ENCODE measurements at places on chromosomes 7 and 10.

- no peak for DNase-seq
Measured at GRCh38 chr10:112395809-112396530, 22.1 kb downstream of the ACSL5 start.

- DNase-seq, result no peak
Measured at GRCh38 chr10:127158662-127159061, 37.7 kb downstream of the INSYN2A start.

DNA sequence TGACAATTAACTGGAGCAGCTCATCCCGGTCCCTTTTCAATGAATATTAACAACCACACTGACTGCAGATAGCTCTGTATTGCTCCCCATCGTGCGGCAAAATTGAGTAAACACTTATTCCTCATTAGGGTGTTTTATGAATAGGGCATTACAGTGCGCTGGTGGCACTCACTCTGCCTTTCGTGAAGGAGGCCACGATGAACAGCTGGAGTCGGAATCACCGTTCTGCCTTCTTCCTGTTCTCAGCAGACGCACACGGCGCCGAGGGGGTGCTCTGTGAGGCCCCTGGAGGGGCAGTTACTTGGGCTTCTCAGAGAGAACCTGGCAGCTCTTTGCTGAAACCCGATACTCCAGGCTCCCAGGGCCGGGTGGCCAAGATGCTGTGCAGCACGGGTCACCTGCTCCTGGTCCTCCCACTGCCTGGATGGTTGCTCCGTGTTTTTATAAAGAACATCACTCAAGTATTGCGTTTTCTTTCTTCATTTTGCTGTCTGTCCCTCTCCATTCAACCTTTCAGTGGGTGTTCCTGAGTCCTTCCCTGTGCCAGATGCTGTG lies 241.9 kb downstream of the GLRX3 start:
- no peak for DNase-seq

DNA sequence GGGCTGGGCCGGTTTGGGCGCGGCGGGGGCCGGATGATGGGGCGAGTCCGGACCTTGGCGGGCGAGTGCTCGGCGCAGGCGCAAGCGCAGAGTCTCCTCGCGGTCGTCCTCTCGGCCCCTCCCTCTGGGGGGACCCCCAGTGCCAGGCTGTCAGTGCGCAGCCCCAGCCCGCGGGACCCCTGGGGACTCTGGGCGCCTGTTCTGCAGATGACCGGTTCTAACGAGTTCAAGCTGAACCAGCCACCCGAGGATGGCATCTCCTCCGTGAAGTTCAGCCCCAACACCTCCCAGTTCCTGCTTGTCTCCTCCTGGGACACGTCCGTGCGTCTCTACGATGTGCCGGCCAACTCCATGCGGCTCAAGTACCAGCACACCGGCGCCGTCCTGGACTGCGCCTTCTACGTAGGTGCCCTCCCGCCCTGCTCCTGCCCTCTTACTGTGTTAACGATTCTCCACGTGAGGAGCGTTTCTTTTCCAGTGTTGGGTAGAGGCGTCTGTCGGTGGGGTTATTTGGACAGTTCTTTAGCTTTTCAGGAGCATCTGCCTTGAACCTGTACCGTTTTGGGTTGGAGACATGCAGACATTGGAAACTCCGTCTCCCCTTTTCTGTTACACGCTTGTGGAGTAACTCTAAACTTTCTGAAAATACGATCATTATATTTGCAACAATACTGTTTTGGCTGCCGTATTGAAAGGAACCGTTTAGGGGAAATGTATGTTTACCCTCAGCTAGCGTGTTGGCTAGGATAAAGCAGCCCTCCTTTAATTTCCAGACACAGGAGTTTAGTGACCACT lies 706 bp downstream of the BUB3 start:
- no peak for DNase-seq

- DNase-seq, result no peak
Measured at GRCh38 chr10:133442191-133442966, 11.4 kb upstream of the SCART1 start.

GRCh38 chr7:110676785-110677184 lies 414.1 kb upstream of the LRRN3 start:
- DNase-seq, result no peak

- DNase-seq, result no peak
Measured at GRCh38 chr7:27424749-27425148, 182.1 kb downstream of the EVX1 start.

- DNase-seq, result no peak
Measured at GRCh38 chr10:29102233-29102632, 186.6 kb upstream of the LYZL1 start.

GRCh38 chr10:78190051-78190825 lies 156.6 kb downstream of the RPS24 start:
- no peak for DNase-seq

- no peak for DNase-seq
Measured at GRCh38 chr10:12538491-12538995, 189.2 kb downstream of the CAMK1D start.

- DNase-seq, result peak; percentile 33
Measured at GRCh38 chr7:24573554-24574338, 494 bp downstream of the PALS2 start.

- no peak for DNase-seq
Measured at GRCh38 chr7:106620676-106621075, 40.3 kb downstream of the CCDC71L start.

GRCh38 chr10:3648170-3648569 lies 136.8 kb downstream of the KLF6 start:
- no peak for DNase-seq

DNA sequence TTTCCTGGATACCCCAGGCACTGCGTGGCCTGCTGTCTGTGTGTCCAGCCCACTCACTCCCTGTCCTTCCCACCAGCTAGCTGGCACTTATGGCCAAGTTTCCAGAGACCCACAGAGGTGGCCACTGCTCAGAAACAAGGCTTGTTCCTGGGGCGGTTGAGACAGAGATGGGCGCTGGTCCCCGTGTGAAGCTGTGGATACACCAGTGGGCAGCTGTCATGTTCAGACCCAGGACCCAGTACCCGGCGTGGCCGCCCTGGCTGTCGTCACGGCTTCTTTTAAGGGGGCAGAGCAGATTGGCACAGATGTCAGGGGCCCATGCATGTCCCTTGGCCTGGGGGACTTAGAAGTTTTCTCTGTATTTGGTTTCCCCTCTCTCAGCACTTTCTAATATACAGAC lies 36.3 kb downstream of the FOXL3 start:
- no peak for DNase-seq

GRCh38 chr10:125000366-125001312 lies 58.7 kb downstream of the ZRANB1 start:
- no peak for DNase-seq

DNA sequence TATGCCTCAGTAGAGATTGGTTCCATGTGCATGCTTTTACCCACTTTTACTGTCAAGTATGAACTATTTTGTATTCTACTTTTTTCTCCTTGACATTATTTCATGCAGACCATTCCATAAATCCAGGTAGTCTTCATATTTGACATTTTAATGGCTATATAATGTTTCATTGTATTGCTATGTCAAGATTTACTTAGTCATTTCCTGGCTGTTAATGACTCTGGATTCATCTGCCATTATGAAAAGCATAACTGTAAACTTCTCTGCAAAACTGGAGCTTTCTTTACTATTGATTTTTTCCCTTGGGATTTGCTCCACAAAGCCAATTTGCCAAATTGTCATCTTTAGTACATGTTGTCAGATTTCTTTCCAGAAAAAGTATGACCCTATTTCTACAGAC lies 6.8 kb upstream of the MSRB2 start:
- no peak for DNase-seq

GRCh38 chr7:135597181-135597925 lies 39.6 kb downstream of the NUP205 start:
- DNase-seq, result no peak

DNA sequence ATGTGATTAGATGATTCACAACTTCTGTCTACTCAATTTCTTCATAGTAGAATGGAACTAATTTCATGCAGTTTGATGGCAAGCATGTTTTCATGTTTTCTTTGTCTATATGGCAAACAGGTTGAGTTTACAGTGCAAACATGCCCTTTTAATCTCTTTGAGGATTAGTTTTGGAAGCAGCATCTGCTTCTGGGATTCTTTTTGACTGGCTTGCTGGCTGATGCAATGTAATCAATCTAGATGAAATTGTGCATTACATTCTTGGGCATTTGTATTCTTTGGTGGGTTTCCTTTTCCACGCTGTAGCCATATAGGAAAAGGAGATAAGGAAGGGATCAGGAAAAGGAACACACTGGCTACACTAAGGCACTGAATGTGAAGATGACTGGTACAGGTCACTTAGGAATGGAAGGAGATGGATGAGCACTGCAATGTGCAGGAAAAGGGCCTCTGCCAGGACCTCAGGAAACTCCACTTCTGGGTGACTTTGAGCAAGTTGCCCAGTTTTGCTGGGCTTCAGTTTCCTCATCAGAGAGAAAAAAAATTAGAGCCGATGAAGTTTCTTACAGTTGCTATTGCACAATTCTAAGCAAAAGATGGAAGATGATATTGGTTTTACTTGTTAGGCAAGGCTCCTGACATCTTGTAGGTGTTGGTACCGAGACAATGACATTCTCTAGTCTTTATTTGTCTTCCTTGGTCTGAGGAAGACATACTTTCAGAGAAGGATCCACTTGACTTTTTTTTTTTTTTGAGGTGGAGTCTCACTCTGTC lies 269.1 kb downstream of the SUGCT start:
- no peak for DNase-seq

DNA sequence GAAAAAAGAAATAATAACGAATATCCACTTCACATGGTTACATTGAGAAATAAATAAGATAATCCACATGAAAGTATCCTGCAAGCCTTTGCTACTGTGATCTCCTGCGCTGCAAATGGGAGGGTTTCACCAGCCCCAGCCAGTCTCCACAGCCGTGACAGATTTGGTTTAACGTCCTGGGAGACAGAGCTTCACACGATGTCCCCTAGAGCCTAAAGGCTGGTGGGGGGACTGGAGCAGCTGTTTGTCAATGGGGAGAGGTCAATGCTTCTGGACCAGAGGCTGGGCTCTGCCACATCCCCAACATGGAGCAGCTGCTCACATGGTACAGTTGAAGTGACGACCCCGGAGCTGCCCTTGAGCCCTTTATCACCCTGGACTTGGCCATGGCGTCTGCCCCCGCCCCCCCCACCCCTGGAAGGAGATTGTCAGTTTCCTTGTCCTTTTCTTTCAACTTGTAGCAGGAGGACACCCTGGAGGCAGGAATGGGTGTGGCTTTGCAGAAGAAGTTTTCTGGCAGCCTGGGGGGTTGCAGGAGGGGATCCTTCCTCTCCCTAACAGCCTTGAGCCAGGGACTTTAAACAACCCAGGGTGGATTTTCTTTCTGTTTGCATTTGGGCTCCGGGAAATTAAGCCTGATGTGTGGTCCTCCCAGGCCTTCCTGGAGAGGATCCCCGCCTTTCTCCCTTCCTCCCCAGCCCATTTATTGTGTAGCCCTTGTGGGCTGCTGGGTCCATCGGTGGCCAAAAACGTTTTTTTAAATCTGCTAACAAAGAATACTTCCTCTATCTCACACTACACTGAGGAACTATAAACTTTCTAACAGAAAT lies 37.0 kb upstream of the MXI1 start:
- no peak for DNase-seq

DNA sequence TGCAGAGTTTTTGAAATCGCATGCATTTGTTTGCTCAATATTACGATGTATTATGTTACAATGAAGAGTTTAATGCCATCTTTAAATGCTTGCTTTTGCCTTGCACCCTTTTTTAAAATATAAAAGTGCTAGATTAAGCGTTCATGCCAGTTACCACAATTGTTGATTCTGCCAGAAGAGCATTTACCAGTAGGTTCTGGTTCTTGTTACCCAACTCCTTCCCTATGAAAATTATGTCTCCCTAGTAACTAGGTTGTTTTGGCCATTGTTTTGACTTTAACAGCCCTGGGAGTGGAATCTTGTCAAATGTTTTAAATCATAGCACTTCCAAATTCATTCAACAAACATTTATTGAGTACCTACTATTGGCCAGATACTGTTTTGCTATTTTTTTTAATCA lies 32.8 kb upstream of the CDK14 start:
- DNase-seq, result no peak

DNA sequence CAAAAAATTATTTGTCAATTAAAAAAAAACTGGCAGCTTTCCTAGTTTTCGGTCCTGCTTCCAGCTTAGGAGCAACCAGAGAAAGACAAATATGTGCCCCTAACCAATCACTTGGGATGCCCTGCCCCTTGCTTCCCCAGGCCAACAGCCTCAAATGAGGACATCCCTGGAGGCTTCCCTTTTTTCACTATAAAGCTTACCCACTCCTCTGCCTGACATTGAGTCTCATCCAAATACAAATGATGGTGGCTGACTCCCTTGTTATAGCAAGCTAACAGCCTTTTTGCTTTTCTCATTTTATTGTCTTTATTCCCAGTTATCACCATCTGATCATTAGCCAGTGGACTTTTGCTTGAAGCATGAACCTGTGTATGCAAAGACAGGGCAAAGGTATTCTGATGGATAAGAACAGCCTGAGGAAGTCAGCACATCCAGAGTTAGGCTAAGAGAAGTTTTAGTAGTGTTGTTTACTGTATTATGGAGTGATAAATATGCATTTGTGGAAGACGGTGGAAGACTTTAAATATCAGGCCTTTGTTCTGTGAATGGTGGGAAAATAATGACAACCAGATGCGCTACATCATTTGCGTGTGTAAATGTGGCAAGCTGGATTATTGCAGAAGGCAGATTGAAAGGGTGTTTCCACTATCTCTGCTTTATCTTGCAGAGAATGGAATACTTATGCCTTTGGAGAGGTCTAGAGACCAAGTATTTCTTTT lies 1.7 kb upstream of the CCM2 start:
- no peak for DNase-seq

DNA sequence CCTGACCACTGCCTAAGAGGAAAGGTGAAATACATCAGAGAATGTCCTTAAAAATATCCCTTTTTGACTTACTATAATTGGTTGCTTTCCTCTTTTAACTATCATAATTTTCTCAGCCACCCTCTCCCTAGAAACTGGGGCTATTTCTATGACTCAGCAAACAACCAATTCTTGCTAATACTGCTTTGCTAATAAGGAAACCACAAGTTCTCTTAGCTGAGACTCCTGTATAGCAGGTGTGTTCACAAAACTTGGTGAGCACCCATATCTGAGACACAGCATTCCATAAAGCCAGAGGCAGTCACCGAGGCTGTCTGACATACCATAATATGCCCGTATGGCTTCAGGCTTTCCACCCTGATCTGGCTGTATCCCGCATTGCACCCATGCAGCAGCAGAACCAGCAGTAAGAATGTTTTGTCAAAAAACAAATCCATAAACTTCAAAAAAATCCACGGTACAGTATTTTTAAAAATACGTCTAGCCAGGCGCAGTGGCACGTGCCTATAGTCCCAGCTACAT lies 191.7 kb upstream of the C7orf33 start:
- DNase-seq, result no peak

DNA sequence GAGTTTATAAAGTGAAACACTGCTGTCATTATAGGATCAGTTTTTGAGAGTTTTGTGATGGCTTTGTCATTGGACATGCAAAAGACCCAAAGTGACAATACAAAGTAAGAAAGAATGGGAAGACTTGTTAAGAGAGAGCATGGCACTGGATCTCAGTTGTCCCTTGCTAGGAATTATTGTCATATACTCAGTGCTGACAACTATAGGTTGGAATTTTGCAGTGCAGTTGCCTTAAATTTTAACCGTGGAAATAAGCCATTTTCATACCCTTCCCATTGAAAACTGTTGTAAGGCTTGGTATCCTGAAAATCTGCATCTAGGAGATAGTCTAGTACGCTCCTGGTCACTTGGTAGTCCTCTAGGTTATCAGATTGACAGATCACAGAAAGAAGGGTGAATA lies 1156.7 kb downstream of the GATA3 start:
- DNase-seq, result no peak

All from activated CD4-positive, CD25-positive, alpha-beta regulatory T cell (primary cell).